CD8-positive, alpha-beta memory T cell (primary cell): ENCODE measurements at places on chromosomes 5 and 9. TPM values are rescaled to one million over a fixed set of nuclear protein-coding genes. Genes with fewer than 3 reads are reported as not detected.

The EPB41L4B gene
- polyA plus RNA-seq = not detected

The FGF10 gene
- not detected for polyA plus RNA-seq

The SOX30 gene
- polyA plus RNA-seq = 0.28 TPM

DNA sequence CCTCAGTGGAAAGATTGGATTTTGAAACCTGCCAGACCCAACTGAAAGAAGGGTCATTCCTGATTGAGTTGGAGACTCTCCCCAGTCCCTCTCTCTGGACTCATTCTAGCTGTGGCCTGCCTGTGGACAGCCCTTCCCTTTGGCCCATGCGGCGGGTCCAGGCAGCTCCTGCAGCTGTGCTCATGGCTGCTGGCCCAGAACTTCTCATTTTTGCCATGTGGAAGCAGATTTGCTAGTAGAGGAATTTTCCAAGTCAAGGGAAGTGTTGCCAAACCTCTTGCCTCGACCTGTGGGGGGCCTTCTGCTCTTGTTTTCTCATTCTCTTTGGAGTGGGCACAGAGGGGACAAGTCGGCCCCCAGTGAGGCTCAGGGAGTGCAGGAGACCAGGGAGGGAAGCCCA is 89.2 kb downstream of the ANKRD33B start:
- H3K4me3 ChIP-seq = no peak overlapping the region
- no peak overlapping the region for H3K27ac ChIP-seq
- H3K4me1 ChIP-seq = no peaks in the 10 kb centered on the region

The ENTREP1 gene
- polyA plus RNA-seq = not detected

GRCh38 chr9:7150153-7150890 is 392.5 kb downstream of the KDM4C start:
- no peaks in the 10 kb centered on the region for H3K36me3 ChIP-seq
- peaks cover 27% of the 10 kb centered on the region for H3K4me1 ChIP-seq
- H3K27ac ChIP-seq = no peak overlapping the region
- H3K27me3 ChIP-seq = no peaks in the 10 kb centered on the region
- no peak overlapping the region for H3K4me3 ChIP-seq
